D721Med (cell line): ENCODE measurements at places on chromosomes 13 and 19.

- DNase-seq, result no peak
Observed at GRCh38 chr19:13053761-13054625, 48.7 kb downstream of the LYL1 start.

GRCh38 chr19:3479834-3480215, 500 bp downstream of the SMIM24 start:
- no peak for DNase-seq

- DNase-seq, result no peak
Observed at GRCh38 chr19:40619333-40620160, 18.4 kb downstream of the LTBP4 start.

GRCh38 chr19:49997709-49998108, 27.5 kb downstream of the VRK3 start:
- peak; percentile 79 for DNase-seq

- no peak for DNase-seq
Observed at GRCh38 chr19:21587117-21587461, 81.7 kb downstream of the ZNF429 start.

GRCh38 chr13:100432611-100433010, 156.0 kb downstream of the GGACT start:
- no peak for DNase-seq

GRCh38 chr19:15154002-15154612, 46.7 kb downstream of the NOTCH3 start:
- no peak for DNase-seq

DNA sequence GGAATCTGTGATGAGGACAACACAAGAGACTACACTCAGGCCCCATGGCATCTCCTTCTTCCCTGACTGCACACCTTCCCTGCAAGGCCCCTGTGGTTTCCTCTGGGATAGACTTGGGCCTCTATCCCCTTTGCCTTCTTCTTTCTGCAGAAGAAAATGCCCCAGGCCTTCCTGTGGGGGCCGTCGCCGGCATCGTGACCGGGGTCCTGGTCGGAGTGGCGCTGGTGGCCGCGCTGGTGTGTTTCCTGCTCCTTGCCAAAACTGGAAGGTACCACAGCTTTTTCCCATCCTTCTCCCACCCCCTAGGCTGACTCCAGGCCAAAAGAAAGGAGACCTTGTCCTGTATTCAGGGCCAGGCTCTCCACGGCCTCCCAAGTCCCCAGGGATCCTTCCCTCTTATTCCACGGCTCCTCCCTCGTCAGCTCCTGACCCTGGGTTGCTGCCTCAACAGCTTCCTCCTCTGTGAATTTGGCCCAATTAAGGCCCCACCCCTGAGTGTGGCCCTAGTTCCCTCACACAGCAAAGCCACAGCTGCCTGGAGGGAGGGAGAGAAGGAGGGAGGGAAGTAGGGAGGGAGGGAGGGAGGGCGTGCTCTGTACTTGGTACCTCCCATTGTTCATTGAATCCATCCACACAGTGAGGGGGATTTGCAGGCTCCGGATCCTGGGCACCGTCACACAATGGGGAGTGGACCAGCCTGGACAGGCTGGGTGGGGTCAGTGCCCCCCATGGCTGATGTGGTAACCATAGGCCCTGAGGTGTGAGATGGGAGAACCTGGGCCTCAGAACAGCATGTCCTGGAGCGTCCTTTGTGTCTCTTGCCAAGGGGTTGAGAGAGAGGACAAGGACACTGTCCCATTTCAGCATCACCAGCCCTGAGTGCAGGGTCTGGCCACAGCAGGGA, 12.5 kb downstream of the CEACAM3 start:
- DNase-seq, result no peak

GRCh38 chr13:76387566-76387965, 498.6 kb downstream of the KCTD12 start:
- DNase-seq, result no peak

DNA sequence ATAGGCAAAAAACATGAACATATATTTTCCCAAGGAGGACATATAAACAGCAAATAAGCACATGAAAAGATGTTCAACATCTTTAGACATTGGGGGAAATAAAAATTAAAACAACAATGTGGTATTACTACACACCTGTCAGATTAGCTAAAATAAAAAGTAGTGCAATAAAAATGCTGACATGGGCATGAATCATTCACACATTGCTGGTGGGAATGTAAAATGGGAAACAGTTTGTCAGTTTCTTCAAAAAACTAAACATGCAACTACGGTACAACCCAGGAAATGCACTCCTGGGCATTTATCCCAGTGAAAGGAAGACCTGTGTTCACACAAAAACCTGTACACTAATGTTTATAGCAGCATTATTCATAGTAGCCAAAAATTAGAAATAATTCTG, 5.3 kb upstream of the SUCLA2 start:
- no peak for DNase-seq

DNA sequence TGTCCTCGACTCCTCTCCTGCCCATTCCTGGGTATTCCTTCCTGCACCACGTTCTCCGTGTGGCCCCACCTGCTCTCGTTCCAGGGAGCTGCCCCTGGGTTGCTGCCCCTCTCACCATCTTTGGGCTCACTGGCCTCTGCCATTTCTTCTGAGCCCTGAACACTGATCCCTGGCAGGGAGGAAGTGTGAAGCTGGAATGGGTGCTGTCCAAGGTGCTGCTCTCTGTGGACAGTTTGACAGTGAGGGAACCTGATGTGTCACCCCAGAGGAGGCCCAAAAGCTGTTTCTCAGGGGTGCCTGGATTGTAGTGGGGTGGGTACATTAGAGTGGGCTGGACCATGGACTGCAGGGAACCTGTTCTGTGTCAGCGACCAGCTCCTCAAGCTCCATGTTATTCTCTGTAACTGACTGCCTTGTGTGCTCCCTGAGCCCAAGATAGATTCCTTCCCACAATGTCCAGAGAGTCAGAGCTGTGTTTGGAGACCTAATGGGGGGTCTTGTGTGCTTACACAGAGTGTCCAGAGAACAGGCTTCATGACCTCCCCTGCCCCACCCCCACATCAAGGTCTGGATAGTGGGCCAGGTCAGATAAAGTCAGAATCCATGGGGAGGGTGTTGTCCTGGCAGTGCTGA, 7.2 kb upstream of the CEACAM8 start:
- DNase-seq, result no peak

GRCh38 chr13:33233547-33233946, 52.0 kb downstream of the STARD13 start:
- no peak for DNase-seq

DNA sequence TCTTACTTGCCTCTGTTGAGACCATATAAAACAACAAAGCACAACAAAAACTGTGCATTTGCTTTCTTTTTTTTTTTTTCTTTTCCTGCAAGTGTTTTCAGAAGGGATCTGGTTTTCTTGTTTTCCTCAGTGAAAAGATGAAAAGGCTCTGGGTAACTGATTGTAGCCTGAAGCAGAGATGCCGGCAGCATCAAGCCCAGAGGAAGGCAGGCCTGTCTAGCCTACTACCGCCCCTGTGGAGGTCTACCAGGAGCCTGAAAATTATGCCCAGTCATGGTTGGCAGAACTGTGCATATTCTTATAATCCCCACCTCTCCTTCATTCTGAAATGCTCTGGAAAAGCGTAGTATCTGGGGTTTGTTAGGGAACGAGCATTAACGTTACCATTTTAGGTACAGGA, 32.6 kb upstream of the MEDAG start:
- no peak for DNase-seq
